CD4-positive, alpha-beta T cell treated with Interleukin-6 at 100 ng/mL for 8 hours (primary cell): ENCODE measurements at places on chromosomes 11 and 22.

DNA sequence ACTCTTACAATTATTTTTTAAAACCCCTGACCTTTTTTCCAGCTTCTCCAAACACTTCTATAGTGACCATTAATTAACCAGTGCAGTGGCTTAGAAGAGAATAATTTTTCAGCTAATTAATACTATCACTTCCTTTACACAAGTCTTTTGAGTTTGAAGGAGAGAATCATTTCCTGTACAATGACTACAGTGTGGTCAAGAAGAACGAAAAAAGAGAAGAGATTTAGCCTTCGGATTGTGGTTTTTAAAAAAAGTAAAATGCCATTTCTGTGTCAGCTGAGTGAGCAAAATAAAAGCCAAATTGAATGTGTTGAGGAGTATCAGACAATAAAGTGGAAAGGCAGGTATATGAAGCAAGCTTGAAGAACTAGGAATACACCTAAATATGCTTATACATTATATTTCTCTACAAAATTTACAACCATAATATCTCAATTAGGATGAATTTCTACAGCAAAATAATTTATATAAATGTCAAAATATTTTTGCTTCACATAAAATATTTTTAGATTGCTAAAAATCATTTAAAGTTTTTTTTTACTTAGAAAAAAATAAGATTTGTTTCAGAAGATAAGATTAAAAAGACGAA, 1155.2 kb upstream of the CNTN5 start:
- DNase-seq, result no peak

- no peak for DNase-seq
These were observed 39.4 kb downstream of the GGTLC2 start for GRCh38 chr22:22683668-22684361.

DNA sequence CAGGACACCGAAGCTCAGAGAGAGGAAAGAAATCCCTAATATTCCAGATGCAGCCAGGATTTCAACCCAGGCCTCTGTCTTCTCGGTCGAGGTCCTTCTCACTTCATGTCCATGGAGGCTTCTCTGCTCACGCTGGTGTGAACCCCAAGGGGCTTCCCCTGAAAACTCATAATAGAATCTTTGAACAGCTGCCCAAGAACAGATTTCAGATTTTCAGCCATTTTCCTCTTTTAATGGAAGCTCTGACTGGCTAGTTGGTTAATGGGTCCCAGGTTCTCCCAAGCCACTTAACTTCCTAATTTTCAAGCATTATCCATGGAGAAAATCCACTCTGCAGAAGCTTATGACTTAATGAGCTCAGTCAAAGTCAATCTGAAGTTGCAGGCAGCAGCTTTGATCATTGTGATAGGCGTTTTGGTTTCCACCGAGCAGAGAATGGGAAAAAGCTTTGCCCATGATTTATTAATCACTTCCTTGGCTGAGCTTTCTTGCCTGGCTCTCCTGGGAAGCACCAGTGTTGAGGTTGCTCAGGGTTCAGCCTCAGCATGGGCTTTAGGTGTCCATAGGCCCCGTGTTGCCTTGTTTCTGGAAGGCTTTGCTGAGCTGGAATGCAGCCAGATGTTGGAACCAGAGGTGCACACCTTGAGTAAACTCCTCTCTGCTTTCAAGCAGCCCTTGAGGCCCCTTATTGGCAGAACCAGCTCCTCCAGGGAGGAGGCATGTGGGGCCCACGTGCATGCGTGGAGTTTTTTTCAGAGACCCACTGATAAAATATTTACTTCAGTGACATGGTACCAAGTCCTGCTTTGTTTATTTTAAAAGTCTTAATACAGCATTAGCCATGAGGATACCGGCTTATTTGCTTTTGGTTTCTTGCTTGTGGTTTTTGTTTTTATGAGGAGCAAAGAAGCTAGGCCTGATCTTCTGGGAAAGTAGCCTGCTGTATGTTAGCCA, 25.5 kb downstream of the LDLRAD3 start:
- DNase-seq, result no peak

DNA sequence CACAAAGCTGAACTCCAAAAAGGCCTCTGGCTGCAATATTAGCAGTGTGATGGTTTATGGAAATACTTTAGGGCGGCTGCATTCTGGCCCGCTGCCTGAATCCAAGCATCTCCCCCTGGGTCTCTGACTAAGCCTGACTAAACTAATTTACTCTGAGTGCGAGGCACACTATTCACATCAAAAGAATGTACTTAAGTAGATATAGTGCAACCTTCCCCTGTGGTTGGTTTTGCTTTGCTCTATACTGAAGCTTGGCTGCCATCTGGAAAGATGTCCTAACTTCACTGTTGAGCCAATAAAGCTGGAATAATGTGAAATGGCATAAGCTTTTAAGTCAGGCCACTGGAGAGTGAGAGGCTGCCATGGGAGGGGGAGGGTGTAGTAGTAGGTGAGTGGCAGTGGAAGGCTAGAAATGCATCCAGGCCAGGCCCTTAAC, 321.6 kb downstream of the AASDHPPT start:
- no peak for DNase-seq

DNA sequence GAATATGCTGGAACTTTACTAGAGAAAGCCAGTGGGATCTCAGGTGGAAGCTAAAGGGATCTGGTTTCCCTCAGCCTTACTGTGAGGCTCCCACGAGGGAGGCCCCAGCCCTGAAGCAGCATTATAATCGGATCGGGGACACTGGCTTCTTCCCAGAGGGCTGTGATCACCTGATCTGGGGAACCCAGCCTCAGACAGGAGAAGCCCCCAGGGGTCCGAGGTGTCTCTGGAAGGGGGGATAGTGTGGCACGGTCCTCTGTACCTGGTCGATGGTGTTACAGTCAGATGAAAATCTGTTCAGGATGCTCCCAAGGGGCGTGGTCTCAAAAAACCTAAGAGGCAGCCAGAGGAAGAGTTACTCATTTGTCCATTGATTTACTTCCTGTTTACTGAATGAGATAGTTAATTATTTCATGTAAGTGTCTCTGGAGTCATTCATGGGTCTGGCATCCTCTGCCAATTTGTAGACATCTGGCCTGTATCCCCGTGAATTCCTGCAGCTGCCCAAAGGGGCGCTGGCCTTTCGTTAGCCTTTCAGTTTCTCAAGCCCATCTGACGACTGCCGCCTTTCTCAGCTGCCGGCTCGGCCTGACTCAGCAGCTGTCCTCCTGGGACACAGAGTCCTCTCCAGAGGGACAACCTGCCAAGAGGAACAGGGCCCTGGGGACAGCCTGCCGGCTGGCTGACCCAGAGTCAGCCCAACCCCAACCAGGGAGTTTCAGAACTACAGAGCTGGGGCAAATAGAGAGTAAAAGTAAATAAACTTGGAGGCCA, 17.0 kb upstream of the KCNJ11 start:
- no peak for DNase-seq

DNA sequence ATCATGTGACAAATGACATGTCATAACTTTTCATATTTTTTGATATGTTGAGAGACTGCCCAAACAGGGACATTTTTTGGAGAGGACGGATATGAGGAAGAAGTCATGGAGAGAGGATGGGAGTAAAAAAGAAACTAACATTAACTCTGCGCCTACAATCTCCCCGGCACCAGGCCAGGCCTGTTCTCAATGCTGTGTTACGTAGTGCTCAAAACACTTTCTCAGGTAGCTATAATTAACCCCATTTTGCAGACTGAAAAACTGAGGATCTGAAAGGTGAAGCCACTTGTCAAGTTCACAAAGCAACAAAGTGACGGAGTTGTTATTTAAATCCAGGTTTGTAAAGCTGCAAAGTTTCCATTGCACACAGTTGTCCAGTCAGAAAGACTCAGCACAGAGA, 17.4 kb upstream of the NOX4 start:
- DNase-seq, result no peak

GRCh38 chr22:40007853-40008710, 13.3 kb downstream of the FAM83F start:
- no peak for DNase-seq

DNA sequence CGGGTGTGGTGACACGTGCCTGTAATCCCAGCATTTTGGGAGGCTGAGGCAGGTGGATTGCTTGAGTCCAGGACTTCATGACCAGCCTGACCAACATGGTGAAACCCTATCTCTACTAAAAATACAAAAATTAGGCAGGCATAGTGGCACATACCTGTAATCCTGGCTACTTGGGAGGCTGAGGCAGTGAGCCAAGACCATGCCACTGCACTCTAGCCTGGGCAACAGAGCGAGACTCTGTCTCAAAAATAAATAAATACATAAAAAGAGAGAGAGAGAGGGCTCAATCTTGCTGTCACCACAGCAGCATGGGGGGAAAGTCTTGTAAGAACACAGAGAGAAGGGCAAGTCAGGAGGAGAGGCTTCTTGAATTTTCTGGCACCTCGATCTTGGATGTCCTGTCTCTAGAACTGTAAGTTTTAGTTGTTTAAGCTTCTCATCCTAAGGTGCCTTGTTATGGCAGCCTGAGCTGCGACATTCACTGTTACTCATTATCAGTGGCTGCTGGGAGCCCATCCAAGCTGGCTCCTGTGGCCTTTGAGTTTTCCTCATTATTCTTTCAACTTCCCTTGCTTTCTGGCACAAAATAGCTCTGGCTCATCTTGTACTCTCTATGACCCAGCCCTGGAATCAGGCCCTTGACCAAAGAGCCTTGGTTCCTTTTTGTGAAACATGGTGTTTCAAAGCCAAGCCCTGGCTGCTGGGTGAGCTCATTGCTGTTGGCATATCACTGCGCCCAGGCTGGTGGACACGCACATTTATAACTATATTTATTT, 8.0 kb upstream of the PSMC3 start:
- no peak for DNase-seq

DNA sequence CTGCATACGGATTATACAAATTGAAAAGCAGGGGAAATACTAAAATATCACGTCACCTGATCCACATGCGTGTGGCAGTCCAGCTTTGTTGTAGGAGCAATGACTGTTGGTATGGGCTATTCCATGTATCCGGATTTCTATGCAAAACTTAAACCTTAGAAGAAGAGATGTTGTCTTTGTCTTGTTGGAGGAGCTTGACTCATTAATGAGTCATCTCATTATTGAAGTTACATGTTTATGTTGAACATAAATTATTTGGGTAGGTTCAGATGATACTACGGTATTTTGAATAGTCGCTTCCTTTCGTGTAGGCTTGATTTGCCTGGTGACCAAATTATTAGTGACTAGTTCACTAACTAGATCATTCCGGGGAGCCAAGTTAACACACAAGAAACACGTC, 806 bp upstream of the SAAL1 start:
- DNase-seq, result no peak

- DNase-seq, result no peak
These were observed 9.8 kb downstream of the SCN4B start for GRCh38 chr11:118142809-118143208.

GRCh38 chr11:36148701-36149100, 140.5 kb downstream of the COMMD9 start:
- no peak for DNase-seq

- DNase-seq, result no peak
These were observed 1.3 kb downstream of the PYGM start for GRCh38 chr11:64758330-64759079.

- no peak for DNase-seq
These were observed 51.3 kb downstream of the RPL27A start for GRCh38 chr11:8733852-8734251.

- DNase-seq, result no peak
These were observed 64.3 kb upstream of the RASD2 start for GRCh38 chr22:35476341-35476740.

DNA sequence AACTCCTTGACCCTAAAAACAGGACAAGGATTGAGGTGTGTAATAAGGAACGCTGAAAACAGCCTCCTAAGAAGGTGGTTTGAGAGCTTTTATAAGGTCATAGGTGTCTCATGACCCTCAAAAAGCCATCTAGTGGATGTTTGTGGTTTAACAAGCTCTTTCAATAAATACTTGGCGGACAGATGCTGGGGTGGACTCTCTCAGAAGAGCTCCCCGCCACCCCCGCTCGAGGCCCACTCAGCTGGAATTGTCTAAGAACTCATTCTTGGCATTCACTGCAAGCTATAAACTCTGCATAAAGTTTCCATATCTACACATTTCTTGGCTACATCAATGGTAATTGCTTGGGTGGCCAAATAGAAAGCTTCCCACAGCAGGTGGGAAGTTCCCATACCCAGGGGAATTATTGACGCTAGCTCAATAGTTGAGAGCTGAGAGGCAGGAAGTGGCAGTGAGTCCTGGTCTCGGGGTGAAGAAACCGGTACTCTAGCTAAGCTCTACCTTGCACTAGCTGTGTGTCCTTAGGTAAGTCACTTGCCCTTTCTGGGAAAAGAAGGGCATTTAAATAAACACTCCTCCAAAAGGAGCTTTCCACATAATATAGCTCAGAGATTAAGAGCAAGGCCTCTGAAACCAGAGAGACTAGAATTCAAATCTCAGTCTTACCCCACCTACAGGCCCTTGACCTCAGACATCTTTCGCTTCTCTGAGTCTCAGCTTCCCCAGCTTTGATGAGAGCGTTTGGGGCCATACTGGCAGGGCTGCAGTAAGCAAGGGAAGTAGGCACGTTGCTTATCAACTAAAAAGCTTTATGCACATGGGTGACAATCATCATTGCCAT, 6.4 kb downstream of the MS4A15 start:
- no peak for DNase-seq

DNA sequence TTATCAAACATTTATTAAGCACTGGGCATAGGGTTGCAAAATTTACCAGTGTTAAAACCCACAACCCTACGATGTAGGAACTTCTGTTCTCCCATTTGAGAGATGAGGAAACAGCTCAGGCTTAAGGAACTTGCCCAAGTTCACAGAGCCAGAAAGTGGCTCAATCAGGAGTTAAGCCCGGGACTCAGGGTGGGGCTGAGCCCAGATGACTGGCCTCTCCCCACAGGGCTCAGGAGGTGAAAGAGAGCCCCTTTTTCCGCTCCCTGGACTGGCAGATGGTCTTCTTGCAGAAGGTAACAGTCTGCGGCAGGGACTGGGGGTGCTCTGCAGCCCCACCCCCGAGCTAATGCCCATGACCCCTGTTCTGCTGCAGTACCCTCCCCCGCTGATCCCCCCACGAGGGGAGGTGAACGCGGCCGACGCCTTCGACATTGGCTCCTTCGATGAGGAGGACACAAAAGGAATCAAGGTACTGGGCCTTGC, 5.6 kb upstream of the ANKRD13D start:
- no peak for DNase-seq

GRCh38 chr22:17130199-17130598, 9.0 kb upstream of the TMEM121B start:
- no peak for DNase-seq

DNA sequence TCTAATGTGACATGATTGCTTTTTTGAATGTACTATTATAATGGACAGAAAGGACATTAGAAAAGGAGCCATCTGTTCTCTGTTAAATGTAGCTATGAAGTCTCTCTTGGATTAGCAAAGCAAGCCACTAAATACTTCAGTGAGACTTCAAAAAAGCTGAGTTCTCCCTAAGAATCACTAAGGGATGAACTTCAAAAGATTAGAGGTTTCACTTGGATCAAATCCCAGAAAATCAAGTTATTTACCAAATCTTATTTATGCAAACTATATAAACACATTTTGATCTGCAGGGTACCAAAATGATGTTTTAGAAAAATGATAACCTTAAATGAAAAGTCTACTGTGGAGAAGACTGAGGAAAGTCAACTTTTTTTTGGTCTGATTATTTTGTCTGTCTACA, 82.1 kb upstream of the MTMR2 start:
- no peak for DNase-seq

GRCh38 chr22:19352766-19353165, 61.2 kb upstream of the CLTCL1 start:
- no peak for DNase-seq
